GM03348 (cell line): ENCODE measurements at places on chromosomes 7 and 10.

DNA sequence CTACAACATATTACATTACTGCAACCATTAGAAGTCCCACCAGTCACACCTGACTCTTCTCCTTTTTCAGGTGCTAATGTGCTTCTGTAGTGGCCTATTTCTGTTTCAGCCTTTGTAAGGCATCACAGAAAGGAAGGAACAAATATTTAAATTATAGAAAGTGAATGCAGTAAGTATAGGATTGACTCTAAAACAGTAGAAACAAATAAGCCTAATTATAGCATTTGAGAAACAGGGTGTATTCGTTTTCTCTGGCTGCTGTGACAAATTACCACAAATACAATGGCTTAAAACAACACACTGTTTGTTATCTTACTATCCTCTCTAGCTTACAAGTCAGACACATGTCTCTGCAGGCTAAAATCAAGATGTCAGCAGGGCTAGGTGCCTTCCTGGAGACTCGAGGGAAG is 69.4 kb downstream of the CCSER2 start:
- DNase-seq = no peak

GRCh38 chr7:123994449-123994848 is 38.4 kb downstream of the TMEM229A start:
- DNase-seq = no peak

DNA sequence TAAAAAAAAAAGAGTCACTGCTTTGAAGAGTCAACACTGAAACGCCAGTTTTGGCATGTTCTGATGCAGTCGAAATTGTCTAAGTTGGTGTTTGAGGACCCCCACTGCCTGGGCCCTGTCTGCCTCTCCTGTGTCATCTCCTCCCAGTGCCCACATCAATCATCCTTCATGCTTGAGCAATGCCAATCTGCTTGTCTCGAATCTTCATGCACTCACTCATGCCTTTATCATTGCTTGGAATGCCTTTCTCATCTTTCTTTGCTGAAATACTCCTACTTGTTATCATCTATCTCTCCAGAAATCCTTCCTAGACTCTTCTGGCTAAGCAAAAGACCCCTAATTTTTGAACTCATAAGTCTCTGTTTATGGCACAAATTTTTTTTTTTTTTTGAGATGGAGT is 42.1 kb upstream of the PLPP4 start:
- DNase-seq = no peak

DNA sequence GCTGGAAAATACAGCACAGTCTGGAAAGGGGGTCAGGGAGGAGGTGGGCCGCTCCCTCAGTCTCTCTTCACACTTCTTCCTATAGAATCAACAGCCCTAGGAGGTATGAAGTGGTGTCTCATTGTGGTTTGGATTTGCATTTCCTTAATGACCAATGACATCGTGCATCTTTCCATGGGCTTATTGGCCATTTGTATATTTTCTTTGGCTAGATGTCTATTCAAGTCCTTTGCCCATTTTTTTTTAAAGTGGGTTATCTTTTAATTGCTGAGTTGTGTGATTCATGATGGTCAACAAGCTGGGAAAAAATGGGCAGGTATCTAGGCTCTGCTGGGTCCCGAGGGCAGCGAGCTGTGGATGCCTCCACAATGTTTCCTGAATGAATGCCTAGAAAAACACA is 29.1 kb downstream of the TMEM130 start:
- DNase-seq = no peak
